Naive B cell (primary cell): ENCODE measurements at places on chromosomes 6 and 20. TPM values are rescaled to one million over a fixed set of nuclear protein-coding genes. Genes with fewer than 3 reads are reported as not detected.

NFATC2 gene
- polyA plus RNA-seq, result 15.9 TPM

MYL9 gene
- polyA plus RNA-seq, result 0.57 TPM

PTCRA gene
- polyA plus RNA-seq, result not detected

TRIM38 gene
- polyA plus RNA-seq, result 20.2 TPM

ZNF311 gene
- not detected for polyA plus RNA-seq

CRISP3 gene
- not detected for polyA plus RNA-seq

NAPB gene
- 7.5 TPM for polyA plus RNA-seq

TMEM170B gene
- polyA plus RNA-seq, result 0.37 TPM

RAET1L gene
- not detected for polyA plus RNA-seq

SNPH gene
- polyA plus RNA-seq, result not detected

PREX1 gene
- 16.7 TPM for polyA plus RNA-seq

APOBEC2 gene
- 0.70 TPM for polyA plus RNA-seq

GRCh38 chr6:144624246-144624645 lies 339.1 kb downstream of the UTRN start:
- H3K4me1 ChIP-seq, result peaks cover 38% of the 10 kb centered on the region
- H3K27me3 ChIP-seq, result no peaks in the 10 kb centered on the region
- H3K36me3 ChIP-seq, result peaks cover 3% of the 10 kb centered on the region
- H3K4me3 ChIP-seq, result no peak overlapping the region
- DNase-seq, result no peak

DNA sequence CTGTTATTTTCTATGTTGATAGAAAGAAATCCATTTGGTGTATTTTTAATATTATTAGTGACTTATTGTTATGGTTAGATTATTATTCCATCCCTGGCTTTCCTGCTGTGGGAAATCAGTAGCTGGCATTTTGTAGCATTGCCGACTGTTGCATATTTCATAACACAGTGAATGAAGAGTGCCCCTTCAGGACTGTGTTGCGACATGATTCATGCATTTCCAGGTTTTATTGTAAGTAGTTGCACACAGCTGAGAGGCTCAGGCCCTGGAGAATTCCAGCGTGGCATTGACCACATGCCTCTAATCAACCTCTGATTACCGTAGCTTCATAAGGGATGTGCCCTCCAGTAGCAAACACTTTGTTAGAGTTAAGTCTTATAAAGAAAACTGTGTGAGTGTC lies 263.9 kb downstream of the FARS2 start:
- H3K4me1 ChIP-seq, result peaks cover 17% of the 10 kb centered on the region
- H3K27ac ChIP-seq, result peak overlapping the region; percentile 29
- no peaks in the 10 kb centered on the region for H3K36me3 ChIP-seq
- no peak for DNase-seq
- H3K27me3 ChIP-seq, result no peaks in the 10 kb centered on the region

DNA sequence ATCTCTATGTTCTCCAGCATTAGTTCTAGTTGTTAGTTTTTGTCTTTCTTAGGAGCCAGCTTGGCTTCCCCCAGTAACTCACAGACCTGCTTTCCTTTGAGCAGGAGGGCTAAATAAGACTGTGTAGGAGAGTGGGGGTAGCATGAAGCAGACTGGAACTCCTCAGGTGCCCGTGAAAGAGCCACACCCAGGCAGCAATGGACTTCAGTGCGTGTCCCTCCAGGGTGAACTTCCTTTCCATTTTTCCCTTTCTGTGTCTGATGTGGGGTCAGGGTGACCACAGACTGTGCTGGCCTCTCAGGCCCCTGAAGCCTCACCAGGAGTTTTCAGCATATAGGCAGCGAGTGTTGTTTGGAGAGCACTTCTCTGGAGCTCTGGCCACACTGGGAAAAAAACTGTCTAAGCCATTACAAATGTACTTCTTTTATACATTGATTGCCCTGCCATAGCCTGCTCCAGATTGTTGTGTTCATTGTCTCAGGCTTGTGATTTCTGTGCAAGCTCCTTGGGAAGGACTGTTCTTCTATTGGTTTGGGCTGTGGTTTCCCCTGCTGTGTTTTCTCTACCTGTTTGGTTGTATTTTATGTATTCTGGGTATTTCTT lies 55.7 kb downstream of the SH3BGRL2 start:
- no peaks in the 10 kb centered on the region for H3K36me3 ChIP-seq
- no peaks in the 10 kb centered on the region for H3K4me1 ChIP-seq

DNA sequence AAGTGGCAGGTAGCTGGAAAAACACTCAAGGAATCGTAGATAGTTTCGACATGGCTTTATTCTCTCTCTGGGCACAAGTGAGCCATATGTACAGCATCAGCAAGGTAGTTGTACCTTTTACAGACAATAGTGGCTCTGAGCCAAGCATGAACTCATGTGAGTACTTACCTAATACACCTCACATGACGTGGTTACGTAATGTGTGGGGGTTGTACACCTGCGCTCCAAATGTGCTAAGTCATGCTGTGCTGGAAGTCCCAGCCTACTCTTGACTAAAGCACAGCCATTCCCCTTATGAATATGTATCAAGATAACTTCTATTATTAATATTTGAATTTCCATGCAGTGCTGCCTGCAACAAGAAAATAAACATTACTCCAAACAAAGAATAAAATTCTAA lies 78.8 kb upstream of the HMGN3 start:
- H3K27me3 ChIP-seq, result no peaks in the 10 kb centered on the region
- no peaks in the 10 kb centered on the region for H3K36me3 ChIP-seq
- H3K4me1 ChIP-seq, result no peaks in the 10 kb centered on the region
- H3K27ac ChIP-seq, result no peak overlapping the region

DNA sequence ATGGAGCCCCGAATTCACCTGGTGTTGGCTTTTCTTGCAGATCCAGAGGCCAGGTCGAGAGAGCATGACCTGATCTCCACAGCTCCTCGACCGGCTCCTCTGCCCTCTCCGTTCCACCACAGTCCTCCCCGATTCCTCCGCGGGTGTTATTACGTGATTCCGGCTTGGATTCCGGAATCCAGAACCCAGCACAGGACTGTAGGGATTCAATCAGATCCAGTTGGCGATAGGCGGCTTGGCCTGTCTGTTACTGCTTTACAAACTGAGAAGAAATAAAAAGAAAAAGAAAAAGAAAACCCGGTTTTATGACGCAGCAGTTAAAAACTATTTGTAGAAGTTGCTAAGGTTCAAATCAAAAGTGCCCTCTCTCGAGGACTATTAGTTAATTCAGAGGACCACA lies 222.7 kb downstream of the EYA2 start:
- no peaks in the 10 kb centered on the region for H3K4me1 ChIP-seq
- peaks cover 11% of the 10 kb centered on the region for H3K36me3 ChIP-seq
- no peak overlapping the region for H3K27ac ChIP-seq
- H3K4me3 ChIP-seq, result no peak overlapping the region
- peaks cover 52% of the 10 kb centered on the region for H3K27me3 ChIP-seq
- DNase-seq, result no peak

GRCh38 chr6:132664309-132665034 lies 5.5 kb upstream of the TAAR1 start:
- no peak for DNase-seq
- H3K4me3 ChIP-seq, result no peak overlapping the region
- no peak overlapping the region for H3K27ac ChIP-seq

- peak overlapping the region; percentile 68 for H3K4me3 ChIP-seq
- DNase-seq, result peak; percentile 17
- peaks cover 24% of the 10 kb centered on the region for H3K4me1 ChIP-seq
- no peaks in the 10 kb centered on the region for H3K27me3 ChIP-seq
- peak overlapping the region; percentile 78 for H3K27ac ChIP-seq
These were observed 207.6 kb downstream of the OGFRL1 start for GRCh38 chr6:71496018-71496721.

GRCh38 chr20:63265891-63266515 lies 6.6 kb upstream of the ARFGAP1 start:
- H3K36me3 ChIP-seq, result no peaks in the 10 kb centered on the region
- H3K4me1 ChIP-seq, result peaks cover 4% of the 10 kb centered on the region
- H3K27ac ChIP-seq, result no peak overlapping the region
- H3K4me3 ChIP-seq, result no peak overlapping the region

DNA sequence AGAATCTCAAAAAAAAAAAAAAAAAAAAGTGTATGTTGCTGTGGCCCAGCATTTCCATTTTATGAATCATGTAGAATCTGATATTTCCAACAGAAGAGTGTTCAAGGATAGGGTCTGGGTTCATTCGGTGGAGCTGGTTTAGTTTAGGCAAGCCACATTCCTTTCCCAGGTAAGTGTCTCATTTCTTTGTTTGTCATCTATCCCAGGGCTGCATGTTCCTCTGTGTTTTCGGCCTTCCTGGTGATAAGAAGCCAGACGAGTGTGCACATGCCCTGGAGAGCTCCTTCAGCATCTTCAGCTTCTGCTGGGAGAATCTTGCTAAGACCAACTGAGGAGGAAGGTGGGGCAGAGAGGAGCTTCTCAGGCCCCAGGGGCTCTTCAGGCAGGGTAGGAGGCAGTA lies 38.2 kb downstream of the NFYA start:
- peak overlapping the region; percentile 37 for H3K27ac ChIP-seq
- no peaks in the 10 kb centered on the region for H3K27me3 ChIP-seq
- no peaks in the 10 kb centered on the region for H3K36me3 ChIP-seq
- no peak for DNase-seq

DNA sequence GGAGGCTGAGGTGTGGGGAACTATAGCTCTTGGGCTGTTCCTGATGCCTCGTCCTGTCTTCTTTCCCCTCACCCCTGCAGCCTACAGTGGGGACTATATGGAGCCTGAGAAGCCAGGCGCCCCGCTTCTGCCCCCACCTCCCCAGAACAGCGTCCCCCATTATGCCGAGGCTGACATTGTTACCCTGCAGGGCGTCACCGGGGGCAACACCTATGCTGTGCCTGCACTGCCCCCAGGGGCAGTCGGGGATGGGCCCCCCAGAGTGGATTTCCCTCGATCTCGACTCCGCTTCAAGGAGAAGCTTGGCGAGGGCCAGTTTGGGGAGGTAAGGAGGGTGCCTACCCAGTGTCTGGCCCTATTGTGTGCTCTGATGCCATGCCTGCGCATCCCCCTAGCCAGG lies 11.5 kb upstream of the GTF2H4 start:
- H3K4me3 ChIP-seq, result no peak overlapping the region
- H3K27me3 ChIP-seq, result no peaks in the 10 kb centered on the region
- H3K27ac ChIP-seq, result no peak overlapping the region
- DNase-seq, result no peak
- H3K4me1 ChIP-seq, result peaks cover 8% of the 10 kb centered on the region
- peaks cover 42% of the 10 kb centered on the region for H3K36me3 ChIP-seq

DNA sequence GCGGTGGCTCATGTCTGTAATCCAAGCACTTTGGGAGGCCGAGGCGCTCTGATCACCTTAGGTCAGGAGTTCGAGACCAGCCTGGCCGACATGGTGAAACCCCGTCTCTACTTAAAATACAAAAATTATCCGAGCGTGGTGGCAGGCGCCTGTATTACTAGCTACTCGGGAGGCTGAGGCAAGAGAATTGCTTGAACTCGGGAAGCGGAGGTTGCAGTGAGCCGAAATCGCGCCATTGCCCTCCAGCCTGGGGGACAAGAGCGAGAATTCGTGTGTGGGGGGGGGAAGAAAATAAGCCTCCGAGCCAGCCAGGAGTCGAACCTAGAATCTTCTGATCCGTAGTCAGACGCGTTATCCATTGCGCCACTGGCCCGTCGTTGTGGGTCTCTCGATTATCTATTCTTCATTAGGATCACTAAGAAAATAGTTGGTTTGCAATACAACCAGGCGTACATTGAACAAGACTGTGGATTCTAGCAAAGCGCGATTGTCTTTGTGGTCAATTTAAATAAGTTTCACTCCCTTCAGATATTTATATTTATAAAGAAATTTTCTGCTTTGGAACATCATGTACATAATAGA lies 33.9 kb upstream of the PRSS16 start:
- H3K36me3 ChIP-seq, result peaks cover 6% of the 10 kb centered on the region
- peaks cover 63% of the 10 kb centered on the region for H3K27me3 ChIP-seq
- no peak overlapping the region for H3K4me3 ChIP-seq
- H3K27ac ChIP-seq, result no peak overlapping the region
- no peak for DNase-seq

DNA sequence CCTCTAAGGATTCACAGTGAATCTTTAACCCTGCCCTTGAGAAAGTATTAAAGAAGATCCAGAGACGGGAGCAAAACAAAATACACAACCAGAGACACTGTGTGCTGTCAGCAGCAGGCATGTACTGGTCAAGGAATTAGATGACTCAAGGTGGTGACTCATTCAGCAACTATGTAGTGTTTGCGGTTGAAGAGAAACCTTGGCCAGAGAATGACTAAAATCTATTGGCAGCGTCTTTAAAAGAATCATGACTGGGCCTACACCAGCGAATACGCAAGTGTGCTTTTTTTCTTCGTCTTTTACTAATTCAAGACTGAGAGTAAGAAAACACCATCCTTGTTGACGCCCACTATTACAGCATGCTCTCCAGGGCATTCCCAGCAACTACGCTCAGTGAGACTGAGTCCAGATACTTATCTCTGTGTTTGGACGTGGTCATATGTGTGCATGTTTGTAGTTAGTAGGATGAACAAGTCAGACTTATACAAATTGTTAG lies 72.4 kb upstream of the BACH2 start:
- no peak overlapping the region for H3K4me3 ChIP-seq
- no peaks in the 10 kb centered on the region for H3K27me3 ChIP-seq
- no peaks in the 10 kb centered on the region for H3K36me3 ChIP-seq
- DNase-seq, result no peak

GRCh38 chr6:40359808-40360207 lies 227.4 kb downstream of the LRFN2 start:
- peaks cover 22% of the 10 kb centered on the region for H3K27me3 ChIP-seq
- H3K4me1 ChIP-seq, result no peaks in the 10 kb centered on the region
- no peaks in the 10 kb centered on the region for H3K36me3 ChIP-seq

GRCh38 chr6:6494677-6495076 lies 93.8 kb upstream of the LY86 start:
- no peak overlapping the region for H3K4me3 ChIP-seq
- peaks cover 4% of the 10 kb centered on the region for H3K27me3 ChIP-seq
- peak; percentile 43 for DNase-seq

- DNase-seq, result no peak
- H3K27me3 ChIP-seq, result peaks cover 25% of the 10 kb centered on the region
- no peaks in the 10 kb centered on the region for H3K4me1 ChIP-seq
- H3K36me3 ChIP-seq, result peaks cover 4% of the 10 kb centered on the region
- no peak overlapping the region for H3K27ac ChIP-seq
These were observed 29.4 kb downstream of the THBS2 start for GRCh38 chr6:169224185-169224695.

DNA sequence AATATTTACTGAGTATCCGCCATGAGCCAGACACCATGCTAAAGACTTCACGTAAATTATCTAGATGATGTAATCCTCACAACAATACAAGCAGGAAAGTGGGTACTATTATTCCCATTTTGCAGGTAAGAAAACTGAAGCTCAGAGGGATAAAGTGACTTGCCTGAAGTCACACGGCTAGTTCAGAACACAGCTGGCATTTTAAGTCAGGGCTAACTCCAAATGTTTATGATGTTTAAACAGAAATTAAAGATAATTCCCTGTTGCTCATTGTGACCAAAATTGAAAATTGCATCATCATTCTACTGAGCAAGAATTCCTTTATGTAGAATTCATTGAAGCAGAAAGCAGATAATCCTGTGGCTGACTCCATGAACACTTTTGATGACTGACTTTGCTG lies 71.3 kb upstream of the STXBP5 start:
- H3K4me1 ChIP-seq, result no peaks in the 10 kb centered on the region
